T-helper 1 cell (primary cell): ENCODE measurements at places on chromosomes 7 and 10.
A peak's percentile ranks its signal among the peaks of the same experiment; 100 is the strongest.

DNA sequence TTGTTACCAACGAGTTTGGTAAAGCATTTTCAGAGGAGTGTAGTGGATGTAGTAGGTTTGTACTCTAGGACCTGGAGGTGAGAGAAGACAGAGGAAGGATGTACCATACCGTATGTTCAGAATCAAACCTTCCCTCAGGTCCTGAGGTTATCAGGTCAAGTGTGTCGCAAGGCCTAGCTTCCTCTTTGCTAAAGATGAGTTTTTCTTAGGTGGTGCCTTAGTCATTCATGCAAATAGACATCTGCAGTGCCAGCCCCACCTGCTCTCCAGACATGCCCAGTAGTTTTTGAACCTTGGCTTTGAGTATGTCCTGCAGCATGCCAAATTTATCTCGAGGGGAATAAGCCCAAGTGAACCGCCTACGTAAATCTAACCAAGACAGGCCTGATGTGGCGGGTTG lies 71.3 kb downstream of the HDAC9 start:
- no peak for DNase-seq

- peak; percentile 22 for DNase-seq
These were observed 765 bp downstream of the SLC25A40 start for GRCh38 chr7:87875151-87876039.

- DNase-seq = no peak
These were observed 22.6 kb upstream of the LRRC72 start for GRCh38 chr7:16504019-16504418.

- DNase-seq = no peak
These were observed 80.4 kb upstream of the CALN1 start for GRCh38 chr7:72492461-72493065.

DNA sequence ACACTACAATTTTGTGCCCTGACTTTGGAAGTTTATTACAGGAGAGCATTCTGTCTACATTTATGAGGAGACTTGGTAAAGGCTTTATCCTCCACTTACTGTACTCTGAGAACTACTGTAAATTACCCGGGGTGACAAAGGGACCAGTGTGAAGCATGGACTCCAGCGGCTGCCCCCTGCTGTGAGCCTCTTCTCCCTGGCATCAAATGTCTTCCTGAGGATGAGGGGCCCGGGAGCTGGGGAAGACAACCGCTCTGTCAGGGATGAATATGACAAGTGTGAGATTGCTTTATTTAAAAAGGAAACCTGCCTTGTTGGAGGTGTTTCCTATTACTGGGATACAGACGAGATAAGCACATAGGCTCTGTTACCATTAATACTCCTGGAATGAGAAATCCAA lies 714.8 kb downstream of the CCSER2 start:
- DNase-seq = no peak

GRCh38 chr10:126673565-126673964 lies 3.1 kb upstream of the C10orf90 start:
- DNase-seq = no peak

DNA sequence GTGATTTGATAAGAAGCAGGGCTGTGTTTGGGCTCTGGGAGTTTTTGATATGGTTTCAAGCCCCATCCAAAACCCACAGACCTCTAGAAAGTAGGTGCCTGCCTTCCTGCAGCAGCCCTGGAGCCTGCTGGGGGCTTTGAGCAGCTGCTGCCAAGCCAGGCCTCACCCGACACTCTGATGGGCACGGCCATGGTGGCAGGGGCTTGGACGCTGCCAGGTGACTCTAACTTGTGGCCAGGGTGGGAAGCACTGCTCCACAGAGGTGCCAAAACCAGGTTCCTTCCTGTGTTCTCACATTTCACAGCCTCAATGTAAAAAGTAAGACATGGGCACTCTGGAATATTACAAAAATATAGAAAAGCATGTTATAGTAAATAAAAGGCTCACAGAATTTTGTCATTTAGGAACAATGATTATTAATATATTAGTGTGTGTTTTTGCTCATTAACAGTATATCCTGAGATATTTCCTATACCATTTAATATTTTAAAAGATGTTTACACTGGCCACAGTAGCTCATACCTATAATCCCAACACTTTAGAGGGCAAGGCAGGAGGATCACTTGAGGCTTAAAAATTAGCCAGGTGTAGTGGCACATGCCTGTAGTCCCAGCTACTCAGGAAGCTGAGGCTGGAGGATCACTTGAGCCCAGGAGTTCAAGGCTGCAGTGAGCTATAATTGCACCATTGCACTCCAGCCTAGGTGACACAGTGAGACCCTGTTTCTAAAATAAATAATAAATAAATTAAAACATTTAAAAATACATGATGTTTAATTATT lies 95.1 kb downstream of the EGFR start:
- DNase-seq = no peak

DNA sequence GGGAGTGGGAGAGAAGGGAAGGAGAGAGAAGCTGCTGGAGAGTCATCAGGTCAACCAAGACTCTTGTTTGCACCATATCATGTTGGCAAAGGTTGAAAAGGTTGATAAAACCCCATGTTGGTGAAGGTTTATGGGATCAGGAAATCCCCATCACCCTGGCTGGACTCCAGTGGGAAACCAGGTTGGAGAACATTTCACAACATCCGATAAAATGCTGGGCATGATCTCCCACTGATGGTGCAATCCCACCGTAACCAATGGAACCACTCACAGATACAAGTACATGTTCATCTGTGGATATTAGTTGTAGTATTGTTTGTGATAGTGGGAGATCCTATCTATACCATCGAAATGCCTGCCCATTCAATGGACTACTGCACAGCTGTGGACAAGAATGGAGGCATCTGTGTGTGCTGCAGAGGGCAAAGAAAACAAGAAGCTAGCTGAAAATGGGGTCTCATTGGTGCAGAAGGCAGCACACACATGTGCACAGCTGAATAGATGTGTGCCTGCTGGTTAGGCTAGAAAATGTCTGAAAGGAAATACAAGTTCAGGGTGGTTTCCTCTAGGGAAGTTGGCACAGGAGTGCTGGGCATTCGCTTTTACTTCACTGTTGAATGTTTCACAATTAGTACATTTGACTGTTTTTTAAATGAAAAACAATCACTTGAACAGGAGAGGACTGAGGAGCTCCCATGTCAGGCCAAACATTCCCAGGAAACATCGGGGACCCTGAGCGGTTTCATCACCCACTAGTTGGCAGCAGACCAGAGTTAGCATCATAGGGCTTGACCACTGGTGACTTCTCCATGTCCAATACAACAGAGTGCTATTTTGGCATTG lies 80.4 kb upstream of the MGMT start:
- no peak for DNase-seq

DNA sequence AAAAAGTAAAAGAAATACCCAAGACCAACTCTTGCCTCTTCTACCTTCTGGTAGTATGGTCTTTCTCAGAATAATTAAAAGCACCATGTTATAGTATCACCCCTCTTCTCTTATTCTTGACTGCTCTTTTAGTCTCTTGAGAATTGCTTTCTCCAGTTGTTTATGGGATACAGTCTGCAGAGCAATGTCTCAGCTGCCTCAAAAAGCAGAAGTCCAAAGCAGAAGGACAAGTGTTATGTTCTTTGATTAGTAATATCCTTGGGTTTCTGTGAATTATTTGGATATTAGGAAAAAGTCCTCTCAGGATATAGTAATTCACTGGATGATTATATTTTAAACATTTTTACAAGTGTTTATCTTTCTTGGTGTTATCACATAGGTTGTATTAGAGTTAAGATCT lies 7.4 kb downstream of the TAS2R41 start:
- DNase-seq = no peak

DNA sequence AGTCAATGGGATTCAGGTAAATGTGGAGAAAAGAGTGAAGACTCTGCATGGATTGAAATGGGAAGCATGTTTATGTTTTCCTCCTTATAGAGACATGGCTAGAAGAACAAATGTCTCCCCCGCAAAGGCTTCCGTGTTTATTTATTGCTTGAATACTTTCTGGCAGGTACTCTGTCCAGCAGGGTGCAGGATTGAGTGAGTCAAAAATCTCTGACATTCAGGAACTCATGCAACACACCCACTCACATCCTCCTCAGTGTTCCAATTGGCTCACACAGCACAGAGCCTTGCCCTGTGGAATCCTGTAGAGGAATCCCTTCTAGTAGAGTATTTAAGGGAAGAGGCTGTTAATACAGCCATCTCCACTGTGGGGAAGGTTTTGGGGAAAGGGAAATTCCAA lies 290.3 kb upstream of the VWC2 start:
- no peak for DNase-seq

DNA sequence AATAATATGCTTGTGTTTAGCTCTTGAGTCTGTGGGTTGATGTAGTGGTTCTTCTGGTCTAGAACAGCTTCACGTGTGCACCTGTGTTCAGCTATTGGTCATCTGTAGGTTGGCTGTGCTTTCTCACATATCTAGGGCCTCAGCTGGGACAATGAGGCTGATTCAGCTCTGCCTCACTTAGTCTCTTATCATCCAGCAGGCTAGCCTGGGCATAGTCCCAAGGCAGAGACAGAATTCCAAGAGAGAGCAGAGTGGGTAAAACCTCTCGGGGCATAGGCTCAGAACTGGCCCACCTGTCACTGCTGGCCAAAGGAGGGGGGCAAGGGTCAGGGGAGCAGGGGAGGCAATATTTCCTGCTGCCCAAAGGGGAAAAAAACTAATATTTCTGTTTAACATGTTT lies 32.0 kb upstream of the MXI1 start:
- DNase-seq = no peak

DNA sequence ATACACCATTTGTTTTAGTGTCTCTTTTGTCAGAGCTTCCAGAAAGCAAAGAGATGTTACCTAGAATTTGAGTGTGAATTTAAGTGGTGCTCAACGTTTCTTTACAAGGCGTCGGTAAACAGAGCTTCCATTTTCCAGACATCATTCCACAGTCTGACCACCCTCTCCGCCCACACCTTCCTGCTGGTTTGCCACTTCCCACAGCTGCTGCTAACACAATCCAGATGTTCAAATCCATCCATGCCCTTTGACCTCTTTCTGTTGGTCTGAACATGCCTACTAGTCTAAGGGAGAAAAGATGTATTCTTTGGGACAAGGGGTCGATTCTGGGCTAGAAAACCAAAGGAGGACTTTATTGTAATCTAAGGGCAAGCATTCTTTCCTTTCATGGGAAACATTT lies 86.1 kb downstream of the FAM107B start:
- DNase-seq = no peak

- DNase-seq = no peak
These were observed 20.0 kb downstream of the RBM17 start for GRCh38 chr10:6108631-6109443.

DNA sequence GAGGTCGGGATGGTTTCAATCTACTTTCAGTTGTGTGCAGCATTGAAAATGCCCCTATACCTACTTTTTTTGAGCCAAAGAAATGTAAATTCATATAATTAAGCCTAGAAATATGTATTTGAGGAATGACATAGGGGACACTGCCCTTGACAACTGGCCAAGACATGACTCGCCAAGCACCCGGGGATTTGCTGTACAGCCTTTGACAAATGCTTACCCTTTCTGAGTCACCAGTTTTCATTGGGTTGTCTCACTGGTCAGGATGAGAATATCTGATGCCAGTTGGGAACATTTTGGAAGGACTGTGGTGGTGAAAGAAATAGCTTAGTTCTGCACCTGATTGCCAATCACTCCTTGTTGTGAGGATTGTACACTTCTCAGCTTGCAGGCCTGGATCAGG lies 166.8 kb upstream of the HABP2 start:
- DNase-seq = no peak

DNA sequence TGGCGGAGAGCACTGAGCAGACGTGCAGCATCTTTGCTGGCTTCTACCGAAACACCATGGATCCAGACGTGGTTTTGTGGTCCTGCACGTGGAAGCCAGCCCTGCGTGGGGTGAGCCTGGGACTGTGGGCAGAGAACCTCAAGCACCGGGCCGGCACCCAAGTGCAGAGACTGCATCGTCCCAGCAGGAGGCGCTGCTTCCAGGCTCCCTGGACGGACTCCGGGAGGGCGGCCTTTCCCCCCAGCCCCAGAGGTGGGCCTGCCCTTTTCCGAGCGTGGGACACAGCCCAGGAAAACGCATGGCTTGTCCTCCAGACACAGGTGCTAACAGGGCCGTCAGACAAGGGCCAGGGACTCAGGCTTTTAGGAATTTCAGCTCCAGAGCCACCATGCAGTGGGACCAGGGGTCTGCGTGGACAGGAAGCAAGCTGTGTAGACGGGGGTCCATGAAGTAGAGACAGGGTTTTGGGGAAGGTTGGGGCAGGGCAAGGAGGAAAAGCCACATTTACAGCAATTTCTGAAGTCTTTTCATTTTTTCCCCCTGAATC lies 303.9 kb downstream of the WDR37 start:
- no peak for DNase-seq

DNA sequence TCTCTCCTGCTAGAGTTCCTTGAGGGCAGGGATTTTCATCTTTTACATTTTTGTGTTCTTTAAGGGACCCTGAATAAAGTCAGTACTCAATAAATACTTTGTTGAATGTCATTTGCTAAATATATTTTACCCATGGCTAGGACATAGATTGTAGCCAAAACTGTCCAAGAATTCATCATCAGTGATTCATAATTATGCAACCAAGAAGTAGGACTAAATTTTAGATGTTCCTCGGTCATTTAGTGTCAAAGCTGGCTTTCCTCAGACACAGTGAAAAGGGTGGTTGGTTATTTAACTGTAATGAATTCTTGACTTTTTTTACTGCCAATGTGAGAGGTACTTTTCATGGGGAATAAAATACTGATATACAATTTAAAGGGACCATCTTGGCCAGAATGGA lies 3.3 kb downstream of the NUDT13 start:
- no peak for DNase-seq

DNA sequence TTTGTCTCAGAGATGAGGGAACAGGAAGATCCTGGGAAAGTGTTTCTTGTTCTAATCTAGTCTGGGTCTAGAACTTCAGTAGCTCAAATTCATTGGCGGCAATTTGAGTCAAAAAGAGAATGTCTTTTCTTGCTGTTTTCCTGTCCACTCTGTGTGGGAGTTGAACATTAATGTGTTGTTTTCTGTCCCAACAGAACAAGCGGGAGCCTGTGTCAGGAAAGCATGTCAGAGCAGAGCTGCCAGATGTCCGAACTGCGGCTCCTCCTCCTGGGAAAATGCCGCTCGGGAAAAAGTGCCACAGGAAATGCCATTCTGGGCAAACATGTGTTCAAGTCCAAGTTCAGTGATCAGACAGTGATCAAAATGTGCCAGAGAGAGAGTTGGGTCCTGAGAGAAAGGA lies 16.0 kb downstream of the GIMAP8 start:
- no peak for DNase-seq

DNA sequence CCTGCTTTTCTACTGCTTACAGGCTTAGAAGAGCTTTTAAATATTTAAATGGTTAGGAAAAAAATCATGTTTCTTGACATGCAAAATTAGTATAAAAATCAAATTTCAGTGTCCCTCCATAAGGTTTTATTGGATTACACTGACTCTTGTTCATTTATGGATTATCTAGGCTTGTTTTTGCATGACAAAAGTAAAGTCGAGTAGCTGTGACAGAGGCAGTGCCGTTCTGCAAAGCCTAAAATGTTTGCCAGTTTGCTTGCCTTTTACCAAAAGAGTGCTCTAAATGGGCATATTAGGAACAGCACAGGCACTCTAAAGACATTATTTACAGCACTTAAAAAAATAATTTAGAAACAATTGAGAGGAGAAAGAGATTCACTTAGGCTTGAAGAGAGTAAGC lies 139.6 kb downstream of the TSPAN12 start:
- no peak for DNase-seq

- DNase-seq = no peak
These were observed 423.6 kb upstream of the LRGUK start for GRCh38 chr7:133703547-133703946.

- DNase-seq = no peak
These were observed 23.0 kb upstream of the FAM133B start for GRCh38 chr7:92613214-92613613.
